ENCODE measurements at places on chromosomes 5 and 9. TPM values are rescaled to one million over a fixed set of nuclear protein-coding genes. Genes with fewer than 3 reads are reported as not detected.

Gene C9orf153
- 0.28 TPM for total RNA-seq

Gene TMEM252
- total RNA-seq: not detected

DNA sequence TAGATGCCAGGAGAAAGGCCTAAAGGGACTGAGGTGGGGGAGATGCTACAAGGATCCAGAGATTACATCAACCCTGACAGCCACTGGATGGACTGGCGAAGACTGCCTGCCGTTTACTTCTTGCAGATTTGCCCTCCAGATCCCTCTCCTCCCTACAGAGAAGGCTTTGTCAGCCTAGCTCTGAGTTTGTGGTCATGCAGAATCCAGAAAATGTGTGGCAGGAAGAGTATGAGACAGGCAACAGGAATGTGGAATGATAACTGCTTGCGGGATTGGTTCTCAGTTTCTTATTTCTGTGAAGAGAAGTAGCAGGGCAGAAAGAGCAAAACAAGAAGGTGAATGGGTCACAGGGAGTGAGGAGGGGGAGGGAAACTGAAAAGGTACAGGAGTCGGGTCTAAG, 129.6 kb downstream of the TLE1 start:
- peak overlapping the region; percentile 71 for H3K27ac ChIP-seq
- no peaks in the 10 kb centered on the region for H3K36me3 ChIP-seq
- DNase-seq: no peak
- H3K27me3 ChIP-seq: no peaks in the 10 kb centered on the region
- H3K4me1 ChIP-seq: peaks cover 10% of the 10 kb centered on the region

DNA sequence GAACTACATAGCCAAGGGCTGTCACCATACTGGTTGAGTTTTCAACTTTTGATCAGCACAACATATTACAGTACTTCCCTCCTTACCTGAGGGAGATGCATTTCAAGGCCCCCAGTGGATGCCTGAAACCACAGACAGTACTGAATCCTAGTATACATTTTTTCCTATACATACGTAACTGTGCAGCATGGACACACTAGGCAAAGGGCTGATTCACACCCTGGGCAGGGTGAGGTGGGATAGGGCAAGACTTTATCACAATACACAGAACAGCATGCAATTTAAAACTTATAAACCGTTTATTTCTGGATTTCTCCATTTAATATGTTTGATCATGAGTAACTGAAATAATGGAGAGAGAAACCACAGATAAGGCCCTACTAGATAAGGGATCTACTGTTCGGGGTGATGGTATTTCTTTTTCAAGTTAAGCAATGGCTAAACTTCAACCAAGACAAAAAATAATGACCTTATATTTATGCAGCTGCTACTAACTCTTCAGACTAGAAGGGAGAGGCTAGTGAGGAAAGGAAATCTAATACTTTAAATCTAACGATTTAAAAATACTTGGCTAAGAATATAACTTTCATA, 186.9 kb upstream of the GNA14 start:
- H3K27me3 ChIP-seq: no peaks in the 10 kb centered on the region
- DNase-seq: no peak
- H3K36me3 ChIP-seq: no peaks in the 10 kb centered on the region
- H3K27ac ChIP-seq: no peak overlapping the region
- no peaks in the 10 kb centered on the region for H3K4me1 ChIP-seq

- no peaks in the 10 kb centered on the region for H3K27me3 ChIP-seq
- H3K4me1 ChIP-seq: no peaks in the 10 kb centered on the region
- DNase-seq: no peak
- H3K4me3 ChIP-seq: no peak overlapping the region
Measured at GRCh38 chr5:84058561-84058960, 326.1 kb downstream of the EDIL3 start.

- no peaks in the 10 kb centered on the region for H3K4me1 ChIP-seq
- no peaks in the 10 kb centered on the region for H3K27me3 ChIP-seq
- no peak for DNase-seq
- H3K36me3 ChIP-seq: no peaks in the 10 kb centered on the region
- no peak overlapping the region for H3K4me3 ChIP-seq
Measured at GRCh38 chr9:98134702-98135557, 15.9 kb upstream of the TRIM14 start.

DNA sequence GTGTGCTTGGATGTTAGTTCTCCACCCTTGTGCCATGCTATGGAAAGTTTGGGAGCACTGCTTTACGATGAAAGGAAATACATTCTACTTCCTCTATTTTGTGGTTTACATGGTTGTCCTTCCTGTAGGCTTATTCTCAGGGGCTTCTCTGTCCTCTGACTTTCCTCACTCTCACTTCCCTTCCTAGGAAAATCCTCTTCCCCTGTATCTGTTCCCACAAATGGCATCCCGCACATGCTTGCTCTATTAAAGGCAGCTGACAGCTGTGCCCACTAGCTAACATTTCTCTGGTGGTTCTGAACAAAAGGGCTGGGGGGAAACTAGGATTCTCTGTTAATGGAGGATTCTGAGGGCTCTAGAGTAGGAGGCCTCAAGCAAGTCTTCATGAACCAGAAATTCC, 52.4 kb downstream of the FAM170A start:
- H3K36me3 ChIP-seq: no peaks in the 10 kb centered on the region
- DNase-seq: no peak
- no peaks in the 10 kb centered on the region for H3K4me1 ChIP-seq
- no peak overlapping the region for H3K27ac ChIP-seq
